ENCODE measurements at places on chromosomes 3 and 15. TPM values are rescaled to one million over a fixed set of nuclear protein-coding genes. Genes with fewer than 3 reads are reported as not detected.

DNA sequence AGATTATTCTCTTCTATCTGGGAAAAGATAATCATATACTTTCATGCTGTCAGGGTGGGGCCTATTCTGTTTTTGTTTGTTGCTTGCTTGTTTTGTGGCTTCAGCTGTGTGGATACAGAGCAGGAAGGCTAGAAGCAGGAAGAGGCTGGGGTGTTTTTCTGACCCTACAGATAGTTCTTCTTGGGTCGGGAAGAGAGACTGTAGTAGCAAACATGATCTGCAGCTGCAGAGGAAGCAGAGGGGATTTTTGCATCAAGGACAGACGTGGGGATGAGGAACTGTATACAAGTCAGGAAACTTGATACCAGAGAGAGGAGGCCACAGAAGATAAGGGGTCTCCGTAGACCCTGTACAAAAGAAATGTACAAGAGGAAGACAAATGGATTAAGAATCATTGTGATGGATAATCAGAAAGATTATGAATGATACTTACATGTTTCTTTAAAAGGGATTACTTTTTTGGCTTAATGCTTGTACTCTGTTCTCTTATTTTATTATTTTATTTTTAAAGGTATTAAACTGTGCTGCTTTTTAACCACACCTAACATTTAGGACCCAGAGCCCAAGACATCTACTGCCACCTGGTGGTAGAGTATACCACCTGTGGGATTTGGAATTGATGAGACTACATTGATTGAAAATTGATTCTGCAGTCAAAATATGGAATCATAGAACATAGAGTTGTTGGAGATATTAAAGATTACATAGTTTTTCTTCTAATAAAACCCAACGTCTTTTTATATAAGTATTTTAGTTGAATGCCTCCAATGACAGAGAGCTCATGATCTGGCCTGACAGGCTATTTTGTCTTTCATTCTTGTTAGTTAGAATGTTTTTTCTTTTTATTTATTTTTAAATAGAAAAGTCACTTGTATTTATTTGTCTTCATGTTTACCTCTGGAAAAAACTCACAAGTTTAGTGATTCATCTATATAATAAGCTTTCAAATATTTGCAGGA lies 87.3 kb upstream of the ROPN1 start:
- peak; percentile 51 for DNase-seq

IGSF10 gene
- 0.97 TPM for total RNA-seq

DNA sequence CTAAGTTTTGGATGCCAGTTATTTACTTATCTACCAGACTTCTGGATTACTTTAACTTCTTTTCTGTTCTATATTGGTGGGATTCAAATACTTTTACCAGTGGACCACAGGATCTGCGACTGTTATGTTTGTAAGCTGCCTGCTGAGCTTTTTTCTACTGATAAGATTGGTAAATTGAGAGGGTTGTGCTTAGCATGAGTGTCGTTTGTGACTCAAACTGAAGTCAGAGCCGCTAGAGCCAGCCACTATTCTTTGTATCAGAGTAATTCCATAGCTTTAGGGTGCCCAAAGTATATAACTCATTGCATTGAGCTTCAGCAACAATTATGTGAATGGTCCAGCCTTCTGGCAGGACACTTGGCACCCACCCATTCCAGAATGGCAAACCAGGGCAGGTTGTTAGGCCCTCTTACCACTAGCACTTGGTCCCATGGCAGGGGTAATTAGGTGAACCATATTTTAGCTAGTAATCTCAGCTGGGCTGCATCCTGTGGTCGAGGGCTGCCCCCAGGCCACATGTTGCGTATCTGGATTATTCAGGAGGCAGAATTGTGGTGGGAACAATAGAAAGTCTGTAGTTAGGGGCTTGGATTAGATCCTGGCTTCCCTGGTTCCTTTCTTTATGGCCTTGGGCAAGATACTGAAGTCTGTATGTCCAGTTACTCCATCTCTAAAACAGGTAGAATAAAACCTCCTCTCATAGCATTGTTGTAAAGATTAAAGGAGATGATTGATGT lies 6.0 kb downstream of the PLCL2 start:
- no peak for DNase-seq

DNA sequence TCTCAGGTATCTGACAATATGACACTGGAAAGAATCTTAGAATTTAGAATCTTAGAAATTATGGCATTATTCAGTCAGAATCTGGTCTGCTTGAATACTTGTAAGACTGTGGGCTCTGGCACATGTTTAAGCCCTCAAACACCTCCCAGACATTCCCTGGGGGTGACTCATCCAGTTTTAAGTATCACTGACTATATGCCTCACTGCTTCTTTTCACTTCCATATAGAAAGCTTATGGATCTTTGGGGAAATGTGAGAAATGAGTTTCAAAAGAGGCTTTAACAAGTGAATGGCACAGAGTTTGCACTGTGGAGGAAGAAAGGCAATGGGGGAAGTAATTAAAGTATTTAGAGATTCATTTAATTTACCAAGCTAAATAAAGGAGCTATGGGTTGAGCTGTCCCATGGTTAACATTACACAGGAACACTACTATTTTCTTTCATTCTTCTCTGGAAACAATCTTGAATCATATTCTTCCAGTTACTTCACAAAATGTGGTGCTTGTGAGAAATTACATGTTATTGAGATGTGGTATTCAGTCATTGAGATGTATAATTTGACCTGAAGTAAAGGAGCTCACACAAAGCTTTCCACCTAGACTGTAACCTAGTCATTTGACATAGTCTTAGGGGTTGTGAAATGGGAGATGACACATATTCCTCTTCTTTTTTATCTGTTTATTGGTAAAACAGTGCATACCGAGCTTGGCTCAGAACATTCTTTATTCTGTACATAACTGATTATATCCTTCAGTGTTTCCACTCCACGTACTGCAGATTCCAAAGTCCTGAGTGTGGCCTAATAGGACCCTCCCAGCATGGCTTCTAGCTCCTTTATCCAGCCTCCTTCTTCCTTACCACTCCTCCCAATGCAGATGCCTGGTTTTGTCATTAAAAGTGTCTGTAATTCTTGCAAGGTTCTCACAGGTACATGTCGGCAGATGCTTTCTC lies 544.6 kb upstream of the NECTIN3 start:
- peak; percentile 94 for DNase-seq

ECE2 gene
- not detected for total RNA-seq

GRCh38 chr3:32334675-32335074 lies 57.0 kb upstream of the CMTM7 start:
- peak; percentile 10 for DNase-seq

DNA sequence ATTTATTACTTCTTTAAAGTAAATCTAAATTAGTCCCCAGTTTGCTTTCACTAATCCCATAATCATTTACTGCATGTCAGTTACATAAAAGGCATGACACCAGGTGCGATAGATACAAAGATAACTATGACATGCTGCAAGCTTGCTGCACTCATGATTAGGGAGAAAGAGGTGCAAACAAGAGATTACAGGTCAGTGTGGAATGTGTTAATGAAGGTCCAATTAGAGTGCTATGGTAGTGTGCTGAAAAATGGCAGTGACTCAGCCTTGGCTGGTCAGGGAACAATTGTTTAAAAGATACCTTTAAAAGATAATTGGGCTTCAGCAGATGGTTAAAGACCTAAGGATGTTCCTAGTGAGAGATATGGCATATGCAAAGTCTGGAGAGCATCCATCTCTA lies 352.6 kb upstream of the TGFBR2 start:
- no peak for DNase-seq
